Small intestine (tissue), 16 donors: ENCODE measurements at places on chromosomes 13 and 19. TPM values are rescaled to one million over a fixed set of nuclear protein-coding genes. Genes with fewer than 3 reads are reported as not detected.

The CYSLTR2 gene
- not detected for polyA plus RNA-seq

GRCh38 chr19:51166846-51167490 lies 24.9 kb downstream of the SIGLEC7 start:
- no peaks in the 10 kb centered on the region for H3K4me1 ChIP-seq
- H3K27ac ChIP-seq: no peak overlapping the region
- H3K4me3 ChIP-seq: no peak overlapping the region

GRCh38 chr13:88345171-88345847 lies 674.1 kb downstream of the SLITRK5 start:
- H3K27ac ChIP-seq: no peak overlapping the region
- no peak overlapping the region for H3K4me3 ChIP-seq
- DNase-seq: no peak
- no peaks in the 10 kb centered on the region for H3K4me1 ChIP-seq
- no peaks in the 10 kb centered on the region for H3K27me3 ChIP-seq

The CGB1 gene
- polyA plus RNA-seq: not detected

DNA sequence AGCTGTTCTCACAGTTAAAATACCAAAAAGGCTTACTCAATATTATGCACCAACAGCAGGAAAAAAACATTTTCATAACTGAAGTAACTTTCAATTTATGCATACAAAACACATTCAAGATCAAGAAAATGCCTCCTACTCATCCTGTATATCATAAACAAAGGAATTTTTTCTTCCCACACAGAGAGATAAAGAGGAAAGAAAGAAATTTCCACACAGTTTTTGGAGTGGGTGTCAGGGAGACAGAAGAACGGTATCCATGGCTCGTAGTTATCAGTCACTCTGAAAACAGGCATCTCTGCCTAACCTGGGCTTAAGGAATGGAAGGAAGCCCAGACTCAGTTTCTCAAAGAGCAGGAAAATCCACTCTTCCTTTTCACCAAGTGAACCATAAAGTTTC lies 92.4 kb upstream of the SIAH3 start:
- no peaks in the 10 kb centered on the region for H3K36me3 ChIP-seq
- H3K27ac ChIP-seq: no peak overlapping the region
- no peaks in the 10 kb centered on the region for H3K27me3 ChIP-seq
- no peak overlapping the region for H3K4me3 ChIP-seq
- DNase-seq: no peak

The IGLON5 gene
- 1.1 TPM for polyA plus RNA-seq

The PRRG2 gene
- polyA plus RNA-seq: 14.7 TPM

The ACP5 gene
- 22.8 TPM for polyA plus RNA-seq

DNA sequence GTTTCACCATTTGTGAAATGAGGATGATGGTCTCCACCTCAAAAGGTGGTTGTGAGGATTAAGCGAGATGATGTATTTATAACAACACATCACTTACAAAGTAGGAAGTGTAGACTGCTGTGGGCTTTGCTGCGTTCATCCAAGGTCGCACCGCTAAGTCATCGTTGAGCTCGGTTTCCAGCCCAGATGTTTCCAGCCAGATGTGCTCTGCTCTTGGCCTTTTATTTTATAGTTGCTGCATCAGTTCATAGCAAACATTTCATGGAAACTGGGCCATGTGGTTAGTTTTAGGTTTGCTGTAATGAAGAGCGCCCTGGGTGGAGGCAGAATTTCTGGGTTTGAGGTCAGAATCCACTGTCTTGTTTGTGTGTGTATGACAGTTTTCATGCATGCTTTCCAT lies 76.5 kb upstream of the RNF113B start:
- H3K36me3 ChIP-seq: no peaks in the 10 kb centered on the region
- H3K4me1 ChIP-seq: no peaks in the 10 kb centered on the region
- no peaks in the 10 kb centered on the region for H3K27me3 ChIP-seq
- H3K27ac ChIP-seq: no peak overlapping the region
- H3K4me3 ChIP-seq: no peak overlapping the region

- no peak overlapping the region for H3K27ac ChIP-seq
- H3K4me1 ChIP-seq: peaks cover 13% of the 10 kb centered on the region
- H3K36me3 ChIP-seq: peaks cover 73% of the 10 kb centered on the region
- DNase-seq: no peak
- H3K27me3 ChIP-seq: no peaks in the 10 kb centered on the region
Observed at GRCh38 chr19:1434577-1435060, 3.6 kb upstream of the RPS15 start.

DNA sequence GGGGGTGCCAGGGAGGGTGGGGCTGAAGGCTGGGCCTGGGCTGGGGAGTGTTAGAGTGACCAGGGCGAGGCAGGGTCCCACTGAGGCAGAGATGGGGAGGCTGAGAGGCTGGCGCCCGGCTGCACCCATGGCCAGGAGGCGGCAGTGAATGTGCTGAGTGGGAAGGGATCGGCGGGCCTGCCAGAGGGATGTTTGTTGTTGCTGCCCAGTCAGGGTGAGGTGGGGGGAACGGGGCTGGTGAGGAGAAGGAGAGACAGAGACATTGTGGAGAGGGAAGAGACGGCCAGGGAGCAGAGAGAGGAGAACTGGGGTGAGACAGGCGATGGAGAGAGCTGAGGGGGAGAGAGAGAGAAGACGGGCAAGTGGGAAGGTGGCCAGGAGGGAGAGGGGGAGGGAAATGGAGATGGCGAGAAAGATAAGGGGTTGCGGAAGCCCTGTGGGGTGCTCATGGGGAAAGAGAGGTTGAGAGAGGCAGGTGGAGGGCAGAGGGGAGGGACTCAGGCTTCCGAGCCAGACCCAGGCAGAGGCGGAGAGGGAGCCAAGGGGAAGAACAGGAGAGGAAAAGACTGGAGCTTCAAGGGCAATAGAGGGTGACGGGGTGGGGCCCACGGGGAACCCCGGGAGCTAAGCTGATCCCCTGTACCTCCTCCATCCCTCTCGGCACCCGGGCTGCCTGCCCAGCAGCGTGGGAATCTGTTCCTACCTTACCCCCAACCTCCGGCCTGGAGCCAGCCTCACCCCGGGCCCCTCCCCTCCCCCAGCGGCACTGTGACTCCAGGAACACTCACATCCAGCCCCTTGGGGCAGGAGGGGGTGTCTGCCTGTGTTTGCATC lies 690 bp upstream of the B3GNT8 start:
- H3K4me1 ChIP-seq: peaks cover 2% of the 10 kb centered on the region
- peak; percentile 74 for DNase-seq
- peak overlapping the region; percentile 91 for H3K27ac ChIP-seq
- H3K36me3 ChIP-seq: peaks cover 77% of the 10 kb centered on the region
- peak overlapping the region; percentile 31 for H3K4me3 ChIP-seq

DNA sequence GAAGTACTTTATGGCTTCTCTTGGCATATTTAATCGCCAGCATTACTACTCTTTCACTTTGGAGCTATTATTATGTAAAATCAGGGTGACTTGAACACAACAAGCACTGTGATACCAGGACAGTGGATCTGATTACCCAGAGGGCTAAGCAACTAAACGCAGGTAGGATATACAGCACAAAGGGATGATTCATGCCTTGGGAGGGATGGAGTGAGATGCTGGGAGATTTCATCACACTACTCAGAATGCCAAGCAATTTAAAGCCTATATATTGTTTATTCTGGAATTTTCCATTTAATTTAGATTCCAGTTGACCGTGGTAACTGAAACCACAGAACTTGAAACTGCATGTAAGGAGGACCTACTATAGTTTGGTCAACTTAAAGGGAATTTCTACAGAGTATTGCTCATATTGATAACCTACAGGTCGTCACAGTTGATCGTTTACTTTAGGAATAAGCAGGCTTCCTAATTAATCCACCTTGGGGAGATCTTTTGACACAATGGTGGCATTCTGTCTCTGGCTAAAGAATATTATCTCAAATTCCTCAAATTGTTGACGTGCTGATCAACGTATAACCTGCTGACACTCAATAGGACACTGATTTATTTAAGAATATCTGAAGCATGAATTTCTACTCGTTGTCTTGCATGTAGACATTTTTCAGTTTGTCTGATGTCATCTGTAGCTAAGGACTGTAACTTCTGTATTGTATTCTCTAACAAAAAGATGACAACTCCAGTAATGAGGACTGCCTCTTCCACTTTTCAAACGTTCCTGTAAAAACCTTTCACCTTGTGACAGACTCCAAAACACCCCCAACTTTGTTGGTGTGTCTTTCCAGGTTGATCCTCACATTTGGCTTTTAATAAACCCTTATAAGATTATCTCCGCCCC lies 254.2 kb downstream of the GPC5 start:
- no peaks in the 10 kb centered on the region for H3K4me1 ChIP-seq
- DNase-seq: no peak
- H3K27ac ChIP-seq: no peak overlapping the region
- H3K4me3 ChIP-seq: no peak overlapping the region

DNA sequence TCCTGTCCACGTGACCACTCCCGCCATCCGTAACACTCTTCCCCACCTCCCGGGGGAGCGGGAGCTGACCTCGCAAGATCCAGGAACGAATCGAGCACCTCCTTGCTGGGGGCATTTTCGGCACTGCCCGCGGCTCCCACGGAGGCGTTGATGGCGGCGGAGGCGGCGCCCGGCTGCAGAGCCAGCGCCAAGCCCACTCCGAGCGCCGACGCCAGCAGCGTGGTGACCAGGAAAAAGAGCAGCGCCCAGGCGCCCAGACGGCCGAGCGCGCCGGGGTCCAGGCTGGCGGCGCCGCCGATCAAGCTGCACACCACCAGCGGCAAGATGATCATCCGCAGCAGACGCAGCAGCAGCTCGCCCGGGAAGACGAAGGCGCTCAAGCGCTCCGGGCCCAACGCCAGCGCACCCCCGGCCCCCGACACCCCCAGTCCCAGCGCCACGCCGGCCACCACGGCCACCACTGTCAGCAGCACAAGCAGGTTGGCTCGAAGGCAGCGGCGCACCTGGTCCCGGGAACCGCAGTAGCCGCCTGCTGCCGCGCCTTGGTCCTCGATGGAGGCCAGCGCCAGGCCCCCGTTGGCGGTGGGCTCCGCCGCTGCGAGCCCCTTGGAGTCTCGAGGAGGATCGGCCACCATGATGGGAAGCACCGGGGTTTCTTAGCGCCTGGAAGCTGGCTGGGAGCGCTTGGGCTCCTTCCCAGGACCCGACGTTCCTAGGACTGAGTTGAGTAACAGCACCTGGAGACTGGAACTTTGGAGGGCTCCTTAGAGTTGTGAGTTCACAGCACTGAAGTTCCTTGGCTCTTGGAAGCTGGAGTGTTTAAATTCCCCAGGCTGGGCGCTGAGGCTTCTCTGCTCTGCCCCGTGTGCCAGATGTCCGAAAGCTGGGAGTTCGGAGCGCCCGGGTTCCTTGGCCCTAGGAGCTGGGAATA lies 798 bp downstream of the SLC1A5 start:
- DNase-seq: peak; percentile 20
- H3K4me3 ChIP-seq: peak overlapping the region; percentile 95
- H3K4me1 ChIP-seq: peaks cover 6% of the 10 kb centered on the region
- peak overlapping the region; percentile 27 for H3K27ac ChIP-seq

The DIAPH3 gene
- 2.4 TPM for polyA plus RNA-seq

- no peak overlapping the region for H3K27ac ChIP-seq
- no peaks in the 10 kb centered on the region for H3K27me3 ChIP-seq
- no peak overlapping the region for H3K4me3 ChIP-seq
- H3K36me3 ChIP-seq: no peaks in the 10 kb centered on the region
Observed at GRCh38 chr13:113203507-113204377, 4.7 kb downstream of the PCID2 start.

The TSSK6 gene
- polyA plus RNA-seq: 1.9 TPM

The SPACA4 gene
- not detected for polyA plus RNA-seq

The LGALS4 gene
- 3,710 TPM for polyA plus RNA-seq

The MBOAT7 gene
- 55.2 TPM for polyA plus RNA-seq

The PSG1 gene
- not detected for polyA plus RNA-seq

GRCh38 chr19:40155749-40156265 lies 35.4 kb upstream of the MAP3K10 start:
- peak; percentile 13 for DNase-seq
- H3K27ac ChIP-seq: no peak overlapping the region
- H3K4me1 ChIP-seq: no peaks in the 10 kb centered on the region
- H3K27me3 ChIP-seq: no peaks in the 10 kb centered on the region
- no peaks in the 10 kb centered on the region for H3K36me3 ChIP-seq

- no peak overlapping the region for H3K4me3 ChIP-seq
- H3K36me3 ChIP-seq: no peaks in the 10 kb centered on the region
- no peak for DNase-seq
- H3K27me3 ChIP-seq: no peaks in the 10 kb centered on the region
- H3K4me1 ChIP-seq: no peaks in the 10 kb centered on the region
Observed at GRCh38 chr13:111337206-111337605, 16.8 kb downstream of the TEX29 start.

DNA sequence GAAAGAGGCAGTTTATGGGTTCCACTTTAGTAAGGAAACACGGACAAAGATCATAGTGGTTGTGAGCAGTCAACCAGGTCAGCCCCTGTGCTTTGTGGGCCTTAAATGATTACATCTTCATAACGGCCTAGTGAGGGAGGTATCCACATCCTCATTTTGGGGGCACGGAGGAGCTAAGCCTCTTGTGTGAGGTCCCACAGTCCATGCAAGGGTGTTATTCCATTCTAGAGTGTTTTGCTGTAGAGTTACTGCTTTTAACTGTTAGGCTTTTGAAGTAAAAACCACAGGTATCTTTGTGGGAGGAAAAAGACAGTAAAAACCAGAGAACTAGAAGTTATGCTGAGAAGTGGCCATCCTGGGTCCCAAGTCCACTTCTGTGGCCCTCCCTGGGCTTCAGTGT lies 4.0 kb downstream of the NOP53 start:
- H3K27ac ChIP-seq: no peak overlapping the region
- peaks cover 74% of the 10 kb centered on the region for H3K36me3 ChIP-seq
- H3K4me3 ChIP-seq: no peak overlapping the region
- no peaks in the 10 kb centered on the region for H3K27me3 ChIP-seq

DNA sequence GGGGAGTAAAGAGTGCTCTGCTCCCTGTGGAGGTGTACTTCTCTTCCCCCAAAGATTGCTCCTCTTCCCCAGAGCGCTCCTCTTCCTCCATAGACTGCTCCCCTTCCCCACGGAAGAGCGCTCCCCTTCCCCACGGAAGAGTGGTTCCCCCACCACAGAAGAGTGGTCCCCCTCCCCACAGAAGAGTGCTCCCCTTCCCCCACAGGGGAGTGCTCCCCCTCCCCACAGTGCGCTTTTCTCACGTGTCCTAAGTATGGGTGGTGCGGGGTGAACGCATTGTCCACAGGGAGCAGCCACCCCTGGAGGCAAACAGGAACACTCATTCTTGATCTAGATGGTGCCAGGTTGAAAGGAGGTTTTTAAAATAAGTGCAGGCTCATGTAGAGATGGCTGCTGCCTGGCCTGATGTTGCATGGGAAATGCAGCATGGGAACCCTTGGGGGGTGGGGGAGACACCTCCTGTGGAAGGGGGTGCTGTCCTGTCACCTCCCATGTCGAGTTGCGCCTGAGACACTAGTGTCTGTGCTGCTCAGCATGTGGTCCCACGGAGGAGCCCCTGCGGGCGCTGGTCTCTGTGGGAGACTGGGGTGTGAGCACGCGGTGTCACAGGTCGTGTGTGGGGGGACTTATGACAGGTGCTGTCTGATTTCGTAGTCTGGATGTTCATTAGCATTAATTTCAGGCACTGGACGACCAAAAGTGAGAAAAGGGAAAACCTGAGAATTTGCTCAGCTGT lies 52.2 kb downstream of the ATP11A start:
- peaks cover 5% of the 10 kb centered on the region for H3K4me1 ChIP-seq
- no peaks in the 10 kb centered on the region for H3K36me3 ChIP-seq
- no peaks in the 10 kb centered on the region for H3K27me3 ChIP-seq

The ZNF540 gene
- polyA plus RNA-seq: 1.6 TPM

GRCh38 chr19:38196948-38197656 lies 26.9 kb downstream of the DPF1 start:
- no peak overlapping the region for H3K27ac ChIP-seq
- peaks cover 5% of the 10 kb centered on the region for H3K36me3 ChIP-seq
- DNase-seq: no peak
- no peaks in the 10 kb centered on the region for H3K4me1 ChIP-seq
- H3K4me3 ChIP-seq: no peak overlapping the region

The RASIP1 gene
- polyA plus RNA-seq: 3.8 TPM

GRCh38 chr19:8336072-8336569 lies 6.9 kb downstream of the KANK3 start:
- peaks cover 12% of the 10 kb centered on the region for H3K27me3 ChIP-seq
- no peak for DNase-seq
- H3K27ac ChIP-seq: no peak overlapping the region
- H3K4me3 ChIP-seq: no peak overlapping the region
- H3K36me3 ChIP-seq: no peaks in the 10 kb centered on the region
